ENCODE measurements at places on chromosomes 6 and 20. TPM values are rescaled to one million over a fixed set of nuclear protein-coding genes. Genes with fewer than 3 reads are reported as not detected.

CALHM4 gene
- not detected for total RNA-seq

PHACTR3 gene
- not detected for total RNA-seq

SCRT2 gene
- total RNA-seq, result not detected

COX4I2 gene
- not detected for total RNA-seq

OPN5 gene
- total RNA-seq, result not detected

CCM2L gene
- total RNA-seq, result not detected

GRCh38 chr6:617456-618100 is 39.3 kb downstream of the HUS1B start:
- DNase-seq, result no peak

GRCh38 chr20:51393571-51393970 is 148.9 kb downstream of the NFATC2 start:
- no peak for DNase-seq

DNA sequence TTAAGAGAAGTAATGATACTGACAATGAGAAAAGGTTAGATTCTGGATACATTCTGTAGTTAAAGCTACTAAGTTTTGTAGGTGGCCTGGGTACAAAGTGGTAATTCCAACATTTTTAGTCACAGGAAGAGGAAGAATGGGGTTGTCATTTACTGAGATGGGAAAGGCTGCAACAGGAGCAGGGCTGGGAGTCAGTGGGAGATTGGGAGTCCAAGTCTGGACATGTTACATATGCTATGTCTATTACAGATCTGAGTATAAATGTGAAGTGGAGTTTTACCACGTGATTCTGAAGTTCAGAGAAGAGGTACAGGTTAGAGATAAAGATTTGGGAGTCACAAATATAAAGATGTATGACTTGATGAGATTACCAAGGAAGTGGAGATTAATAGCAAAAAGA is 116.2 kb downstream of the RWDD2A start:
- no peak for DNase-seq

DNA sequence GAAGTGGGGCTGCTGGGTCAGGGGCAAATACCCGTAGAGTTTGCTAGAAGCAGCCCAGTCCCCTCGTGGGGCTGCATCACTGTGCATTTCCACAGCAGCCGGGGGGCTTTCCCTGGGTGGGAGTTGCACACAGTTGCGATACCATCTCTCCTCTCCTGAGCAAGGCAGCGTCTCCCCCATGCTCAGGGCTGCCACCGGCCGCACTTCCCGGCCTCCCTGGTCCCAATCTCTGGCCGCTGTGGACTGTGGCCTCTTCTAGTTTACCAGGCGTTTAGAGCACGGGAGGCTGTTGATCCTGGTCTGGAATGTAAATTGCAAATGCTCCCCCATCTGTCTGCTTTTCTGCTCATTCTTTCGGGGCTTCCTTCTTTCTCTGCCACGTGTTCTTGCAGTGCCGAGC is 31.1 kb downstream of the OSBPL2 start:
- DNase-seq, result no peak

DNA sequence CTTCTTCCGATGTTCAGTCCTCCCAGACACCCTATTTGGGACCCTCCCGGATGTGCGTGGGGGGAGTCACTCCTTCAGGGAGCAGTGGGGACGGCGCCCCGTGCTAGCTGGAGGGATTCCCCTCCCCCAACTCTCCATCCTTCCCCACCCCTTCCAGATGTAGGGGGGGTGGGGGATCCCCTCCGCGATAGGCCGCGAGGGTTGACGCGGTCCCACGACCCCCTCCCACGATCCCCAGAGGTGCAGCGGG is 548 bp downstream of the GNL1 start:
- no peak for DNase-seq

DNA sequence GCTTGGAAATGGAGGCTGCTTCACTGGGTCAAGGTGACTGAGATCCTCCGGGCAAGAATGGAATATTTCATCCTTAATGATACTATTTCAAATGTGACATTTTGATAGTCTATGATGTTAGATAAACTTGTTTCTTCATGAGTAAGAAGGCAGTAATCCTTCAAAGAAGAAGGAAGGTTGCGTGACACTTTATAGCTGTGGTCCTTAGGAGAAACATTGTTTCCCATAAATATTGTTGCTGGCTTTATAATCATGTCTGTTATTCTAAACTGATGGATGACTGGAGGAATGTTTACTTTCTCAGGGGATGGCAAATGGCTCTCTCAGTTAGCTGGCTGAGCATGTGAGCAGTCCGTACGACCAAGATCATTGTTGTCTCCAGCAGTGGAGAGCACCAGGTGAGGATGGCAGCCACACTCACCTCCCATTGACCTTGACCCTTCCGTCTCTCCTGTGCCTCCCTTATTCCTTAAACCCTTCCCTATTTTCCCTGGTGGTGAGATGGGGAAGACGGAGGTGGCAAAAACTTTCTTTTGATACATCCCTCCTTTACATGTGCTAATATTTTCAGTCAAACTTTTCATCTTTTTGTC is 171.2 kb upstream of the OLIG3 start:
- DNase-seq, result no peak

- DNase-seq, result no peak
Measured at GRCh38 chr6:52647199-52647598, 23.7 kb upstream of the TMEM14A start.

DNA sequence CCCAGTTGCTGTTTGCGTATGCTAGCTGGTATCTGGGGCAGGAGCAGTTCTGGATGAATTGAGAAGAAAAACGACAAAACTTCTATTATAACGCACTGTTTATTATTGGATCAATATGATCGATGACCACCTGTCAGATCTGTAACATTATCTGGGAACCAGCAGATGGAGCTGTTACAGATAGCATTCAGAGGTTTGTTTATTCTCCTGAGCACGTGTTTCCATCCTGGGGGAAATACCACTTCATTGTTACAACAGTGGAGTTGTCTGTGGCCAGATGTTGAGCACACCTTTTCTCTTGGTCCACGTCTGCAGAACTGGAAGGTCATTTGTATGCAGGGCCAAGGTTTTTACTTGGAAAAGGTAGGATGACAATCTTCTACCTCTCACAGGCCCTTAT is 16.0 kb upstream of the NKX2-2 start:
- no peak for DNase-seq

DNA sequence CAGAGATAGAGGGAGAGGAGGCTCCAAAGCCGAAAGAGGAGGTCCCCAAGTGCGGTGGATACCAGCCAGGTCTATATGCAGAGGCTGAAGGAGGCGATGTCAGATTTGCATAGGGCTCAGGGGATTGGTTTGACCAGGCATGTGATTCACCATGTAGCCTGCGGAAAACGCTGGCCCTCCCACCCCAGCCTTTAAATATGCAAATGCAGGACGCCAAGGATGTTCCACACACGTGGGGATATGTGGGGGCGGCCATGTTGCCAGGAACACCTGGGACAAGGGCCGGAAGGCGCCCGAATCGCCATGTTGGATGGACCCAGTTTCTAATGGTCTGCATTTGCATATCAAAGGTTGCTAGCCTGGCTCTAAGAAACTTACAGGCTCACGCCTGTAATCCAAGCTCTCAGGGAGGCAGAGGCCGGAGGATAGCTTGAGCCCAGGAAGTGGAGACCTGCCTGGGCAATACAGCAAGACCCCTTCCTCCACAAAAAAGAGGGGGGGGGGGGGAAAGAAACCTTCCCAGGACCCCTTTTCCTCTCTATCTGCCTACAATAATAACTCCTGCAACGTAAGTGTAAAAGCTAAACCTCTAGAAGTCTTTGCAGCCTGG is 110.5 kb downstream of the TULP4 start:
- no peak for DNase-seq

- DNase-seq, result no peak
Measured at GRCh38 chr6:87718662-87719433, 16.8 kb upstream of the AKIRIN2 start.

- DNase-seq, result no peak
Measured at GRCh38 chr6:165647041-165647440, 16.0 kb downstream of the PDE10A start.

- DNase-seq, result no peak
Measured at GRCh38 chr6:37868447-37868825, 48.9 kb downstream of the ZFAND3 start.

GRCh38 chr6:22827760-22828159 is 258.4 kb downstream of the HDGFL1 start:
- no peak for DNase-seq

DNA sequence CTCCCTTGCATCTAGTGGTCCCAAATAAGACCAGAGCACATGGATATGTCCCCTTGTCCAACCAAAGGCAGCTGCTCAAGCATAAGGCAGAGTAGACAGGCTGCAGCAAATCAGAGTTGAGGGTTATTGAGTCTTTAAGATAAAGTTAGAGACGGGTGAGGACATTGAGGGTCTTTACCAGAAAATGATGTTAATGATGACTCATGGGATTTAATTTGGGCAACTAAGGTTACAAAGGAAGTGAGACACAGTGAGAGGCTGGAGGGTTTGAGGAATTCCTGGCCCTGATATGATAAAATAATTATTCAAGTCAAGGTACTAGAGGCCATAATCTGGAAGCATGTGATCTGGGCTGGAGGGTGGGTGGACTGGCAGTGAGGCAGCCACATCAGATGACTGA is 133.6 kb downstream of the ALDH8A1 start:
- DNase-seq, result no peak

- DNase-seq, result no peak
Measured at GRCh38 chr6:87789198-87789899, 87.3 kb upstream of the AKIRIN2 start.

- no peak for DNase-seq
Measured at GRCh38 chr20:7938058-7938457, 2.2 kb downstream of the HAO1 start.

DNA sequence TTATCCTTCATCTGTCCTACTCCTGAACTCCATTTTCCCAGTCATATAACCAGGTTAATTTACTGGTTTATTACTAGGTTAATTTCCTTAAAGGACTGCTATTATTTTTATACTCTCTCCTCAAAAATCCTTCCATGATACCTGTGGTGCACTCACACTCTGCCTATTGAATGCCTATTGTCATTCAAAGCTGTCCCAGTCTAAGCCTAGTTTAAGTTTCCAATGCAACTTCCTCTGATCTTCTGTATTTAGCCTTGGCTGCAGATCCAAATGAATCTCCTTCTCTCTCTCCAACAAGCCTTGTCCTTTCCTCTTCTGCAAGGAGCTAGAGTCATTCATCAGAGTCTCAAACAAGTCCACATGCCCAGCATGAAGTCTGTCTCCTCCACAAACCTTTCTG is 41.3 kb upstream of the ADGRF5 start:
- no peak for DNase-seq

- DNase-seq, result no peak
Measured at GRCh38 chr6:30613251-30614043, 3.6 kb downstream of the PPP1R10 start.

GRCh38 chr6:166173281-166173951 is 5.8 kb upstream of the TBXT start:
- no peak for DNase-seq
